ENCODE measurements at places on chromosomes 1 and 21.

- no peak for DNase-seq
Observed at GRCh38 chr1:60870269-60870865, 212.0 kb upstream of the NFIA start.

- no peak for DNase-seq
Observed at GRCh38 chr1:33655496-33655895, 183.1 kb downstream of the ZSCAN20 start.

DNA sequence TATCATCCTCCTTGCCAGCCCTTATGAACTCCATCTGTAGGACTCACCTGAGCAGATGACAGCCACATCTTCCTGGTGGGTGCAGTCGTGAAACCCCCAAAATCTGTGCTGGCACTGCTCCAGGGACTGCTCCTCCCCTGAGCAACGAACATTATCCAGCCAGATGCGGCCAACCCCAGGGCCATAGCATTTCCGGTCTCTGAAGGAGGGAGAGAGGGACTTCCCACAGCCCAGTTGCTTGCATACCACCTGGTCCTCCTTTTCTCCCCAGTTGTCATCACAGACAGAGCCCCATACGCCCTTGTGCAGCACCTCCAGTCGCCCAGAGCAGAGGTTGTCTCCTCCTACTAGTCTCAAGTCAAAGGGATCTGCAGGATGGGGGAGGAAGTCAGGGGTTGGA lies 8.5 kb downstream of the CD5L start:
- no peak for DNase-seq

GRCh38 chr1:233689748-233690254 lies 75.9 kb downstream of the KCNK1 start:
- DNase-seq, result no peak

DNA sequence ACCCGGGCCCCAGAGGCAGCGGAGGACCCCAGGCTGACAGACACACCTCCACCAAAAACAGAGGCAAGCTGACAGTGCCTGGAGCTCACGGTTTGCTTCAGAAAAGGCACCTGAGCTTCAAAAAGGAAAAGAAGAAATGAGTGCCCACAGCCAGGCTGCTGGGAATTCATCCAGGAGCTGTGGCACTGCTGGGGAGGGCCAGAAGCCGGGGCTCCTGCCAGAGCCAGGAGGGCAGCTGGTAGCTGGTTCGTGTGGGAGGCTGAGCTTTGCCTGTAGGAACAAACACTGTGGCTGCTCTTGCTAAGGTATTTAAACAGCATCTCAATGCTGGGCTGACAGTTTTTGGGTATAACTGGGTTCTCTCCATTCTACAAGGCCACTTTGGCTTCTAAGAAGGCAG lies 19.5 kb downstream of the KCNJ6 start:
- DNase-seq, result no peak

GRCh38 chr1:20334103-20334502 lies 43.4 kb downstream of the VWA5B1 start:
- no peak for DNase-seq

DNA sequence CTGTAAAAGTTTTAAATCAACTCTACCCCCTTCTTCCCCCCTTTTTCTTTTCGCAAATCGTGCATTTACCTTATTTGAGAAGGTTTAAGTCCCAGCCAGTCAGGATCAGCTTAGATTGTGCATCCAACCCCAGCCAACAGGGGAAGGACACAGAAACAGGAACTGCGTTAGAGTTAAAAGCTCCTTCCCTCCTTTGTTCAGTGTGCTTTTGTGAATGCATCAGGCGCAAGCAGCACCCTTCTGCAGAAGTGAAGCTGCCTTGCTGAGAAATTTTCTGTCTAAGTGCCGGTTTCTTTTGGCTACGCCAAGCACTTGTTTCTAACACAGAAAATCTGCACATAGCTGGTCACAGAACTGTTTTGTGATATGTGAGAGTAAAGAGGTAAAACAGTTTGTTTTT lies 56.2 kb upstream of the PRRC2C start:
- DNase-seq, result no peak

DNA sequence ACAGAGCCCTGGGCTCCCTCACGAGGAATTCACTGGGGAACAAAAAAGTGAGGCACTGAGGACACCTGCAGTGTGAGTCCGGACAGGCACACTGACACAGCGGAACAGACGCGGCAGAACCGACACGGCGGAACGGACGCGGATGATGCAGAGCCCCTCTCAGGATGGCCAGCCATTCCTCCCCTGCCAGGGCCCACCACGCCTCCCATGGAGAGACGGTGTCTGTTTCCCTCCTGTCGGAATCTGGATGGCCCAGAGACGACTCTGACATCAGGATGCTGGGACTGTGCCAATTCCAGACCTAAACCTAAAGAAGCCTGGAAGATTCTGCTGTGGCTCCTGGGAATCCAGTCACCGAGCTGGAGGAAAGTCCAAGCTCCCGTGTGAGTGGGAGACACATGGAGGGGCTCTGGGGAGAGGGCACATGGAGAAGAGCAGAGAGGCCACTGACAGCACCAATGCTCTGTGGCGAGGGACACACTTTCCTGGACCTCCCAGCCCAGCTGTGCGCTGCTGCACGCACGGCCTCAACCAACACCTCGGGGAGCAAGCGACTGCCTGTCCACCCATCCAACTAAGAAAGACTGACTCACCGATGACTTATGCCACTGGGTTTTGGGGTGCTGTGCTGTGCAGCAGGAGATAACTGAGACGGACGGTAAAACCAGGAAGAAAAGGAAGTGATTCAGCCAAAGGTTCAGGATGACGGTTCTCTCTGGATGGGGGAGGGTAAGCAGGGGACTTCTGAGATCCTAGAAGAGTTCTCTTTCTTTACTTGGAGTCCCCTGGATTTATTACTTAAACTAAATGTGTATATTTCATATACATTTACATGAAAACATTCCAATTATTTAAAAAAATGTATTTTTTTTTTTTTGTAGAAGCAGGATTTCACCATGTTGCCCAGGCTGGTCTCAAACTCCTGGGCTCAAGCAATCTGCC lies 23.3 kb downstream of the ZBTB17 start:
- DNase-seq, result peak; percentile 92

DNA sequence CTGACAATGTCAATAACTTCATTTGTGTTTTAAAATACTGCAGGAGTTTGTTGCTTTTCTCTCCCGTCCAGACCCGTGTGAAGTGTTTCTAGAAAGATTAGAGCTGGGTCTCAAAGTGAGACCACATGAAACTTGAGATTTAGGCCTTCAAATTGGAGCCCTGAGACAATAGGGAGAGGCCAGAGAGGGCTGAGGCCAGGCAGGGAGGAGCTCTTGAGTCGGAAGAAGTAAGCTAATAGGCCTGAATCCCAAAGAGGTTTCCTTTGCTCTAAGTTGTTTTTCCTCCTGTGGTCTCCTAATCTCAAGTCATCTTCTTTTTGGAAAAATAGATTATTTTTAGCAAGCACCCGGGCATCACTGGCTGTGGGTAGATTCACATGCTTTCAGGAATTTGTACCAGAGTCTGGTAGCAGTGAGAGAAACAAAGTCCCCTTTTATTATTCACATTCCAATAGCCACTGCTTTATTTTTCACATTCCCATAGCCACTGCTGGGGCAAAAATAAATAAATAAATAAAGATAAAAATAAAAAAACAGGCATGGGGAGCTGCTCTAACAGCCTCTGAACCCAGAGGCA lies 25.6 kb downstream of the CD244 start:
- no peak for DNase-seq

GRCh38 chr1:223788746-223789415 lies 56.9 kb downstream of the TP53BP2 start:
- no peak for DNase-seq

GRCh38 chr1:57060451-57060850 lies 94.6 kb upstream of the C8B start:
- no peak for DNase-seq
